Large intestine (tissue), 12 donors: ENCODE measurements at places on chromosomes 1 and 21.

DNA sequence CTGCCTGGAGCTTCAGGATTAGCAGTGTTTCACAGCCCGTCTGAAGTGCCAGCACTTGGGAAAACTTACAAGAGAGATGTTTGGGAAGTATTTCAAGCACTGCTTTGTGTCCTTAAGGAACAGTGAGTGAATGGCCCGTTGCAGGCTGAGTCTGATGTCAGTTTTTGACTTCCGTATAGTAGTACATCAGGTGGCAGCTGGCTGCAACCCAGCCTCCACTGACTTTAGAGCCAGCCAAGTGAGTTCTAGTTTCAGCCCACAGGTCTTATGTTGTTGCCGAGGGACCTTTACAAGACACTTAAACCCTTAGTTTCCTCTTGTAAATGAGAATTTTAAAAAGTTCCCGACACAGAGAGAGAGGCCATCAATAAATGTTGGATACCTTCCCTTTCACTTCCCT lies 35.0 kb downstream of the UCK2 start:
- no peak for DNase-seq

GRCh38 chr1:17829579-17829978 lies 74.4 kb downstream of the ACTL8 start:
- DNase-seq, result no peak

GRCh38 chr1:40824591-40825434 lies 37.4 kb downstream of the CITED4 start:
- DNase-seq, result no peak

DNA sequence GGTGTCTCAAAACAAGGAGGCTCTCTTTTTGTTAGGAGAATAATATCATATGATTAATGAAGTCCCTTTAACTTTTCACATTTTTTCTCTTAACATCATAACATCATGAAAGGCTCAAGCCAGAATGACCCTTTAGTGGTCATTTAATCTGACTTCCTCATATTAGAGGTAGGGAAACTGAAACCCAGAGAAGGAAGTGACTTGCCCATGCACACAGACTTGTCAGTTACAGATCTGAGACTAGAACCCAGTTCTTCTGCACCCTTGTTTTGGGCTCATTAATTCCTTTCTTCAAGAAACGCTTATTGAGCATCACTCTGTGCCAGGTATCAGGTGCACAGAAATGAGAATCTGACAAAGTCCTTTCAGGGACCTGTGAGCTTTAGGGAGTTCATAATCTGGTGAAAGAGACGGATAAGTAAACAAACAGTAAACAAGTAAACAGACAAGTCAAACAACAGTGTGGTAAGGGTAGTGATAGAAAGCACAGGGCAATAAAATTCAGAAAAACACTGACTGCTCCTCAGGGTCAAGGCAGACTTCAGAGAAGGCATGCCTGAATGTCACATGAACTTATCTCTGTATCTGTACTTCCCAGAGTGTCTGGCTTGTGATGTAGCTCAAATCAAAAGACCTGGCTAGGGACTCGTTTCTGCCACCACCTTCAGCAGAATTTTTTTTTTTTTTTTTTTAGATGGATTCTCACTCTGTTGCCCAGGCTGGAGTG lies 38.3 kb upstream of the OSBPL9 start:
- DNase-seq, result no peak

GRCh38 chr1:203422116-203422515 lies 53.5 kb upstream of the PRELP start:
- DNase-seq, result peak; percentile 1

- no peak for DNase-seq
Measured at GRCh38 chr1:110266834-110267233, 56.7 kb downstream of the KCNC4 start.

- DNase-seq, result peak; percentile 87
Measured at GRCh38 chr1:85580872-85581801, 576 bp downstream of the CCN1 start.

- no peak for DNase-seq
Measured at GRCh38 chr21:38487901-38488639, 10.2 kb downstream of the ERG start.

DNA sequence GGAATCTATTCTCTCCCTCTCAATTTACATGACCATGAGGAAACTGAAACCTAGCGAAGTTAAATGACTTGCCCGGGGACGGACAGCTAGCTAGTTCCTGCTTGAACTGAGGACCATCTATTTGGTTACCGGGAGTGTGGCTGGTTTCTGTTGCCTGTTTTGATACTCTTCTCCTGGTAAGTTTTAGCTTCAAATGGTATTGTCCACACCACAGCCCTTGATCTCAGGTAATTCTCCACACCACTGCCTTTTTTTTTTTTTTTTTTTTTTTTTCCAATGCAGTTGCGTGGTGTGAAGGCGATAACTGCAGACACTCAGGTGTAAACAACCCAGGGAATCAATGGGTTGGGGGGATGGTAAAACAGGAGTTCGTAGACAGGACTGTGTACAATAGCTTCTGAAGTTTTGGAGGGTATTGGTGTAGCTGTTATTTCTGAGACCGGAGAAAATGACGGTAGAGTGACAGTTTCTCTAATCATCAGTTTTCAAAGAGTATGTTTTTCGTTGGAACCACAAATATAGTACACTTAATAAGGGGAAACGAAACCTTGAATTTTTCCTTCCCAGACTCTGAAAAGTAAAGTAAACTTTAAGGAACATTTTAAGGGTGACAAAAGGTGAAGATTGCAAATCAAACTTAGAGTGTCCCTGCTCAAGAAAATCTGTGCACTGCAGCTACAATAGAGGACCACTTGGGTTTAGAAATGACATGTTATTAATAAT lies 125.3 kb upstream of the CACYBP start:
- DNase-seq, result peak; percentile 80

DNA sequence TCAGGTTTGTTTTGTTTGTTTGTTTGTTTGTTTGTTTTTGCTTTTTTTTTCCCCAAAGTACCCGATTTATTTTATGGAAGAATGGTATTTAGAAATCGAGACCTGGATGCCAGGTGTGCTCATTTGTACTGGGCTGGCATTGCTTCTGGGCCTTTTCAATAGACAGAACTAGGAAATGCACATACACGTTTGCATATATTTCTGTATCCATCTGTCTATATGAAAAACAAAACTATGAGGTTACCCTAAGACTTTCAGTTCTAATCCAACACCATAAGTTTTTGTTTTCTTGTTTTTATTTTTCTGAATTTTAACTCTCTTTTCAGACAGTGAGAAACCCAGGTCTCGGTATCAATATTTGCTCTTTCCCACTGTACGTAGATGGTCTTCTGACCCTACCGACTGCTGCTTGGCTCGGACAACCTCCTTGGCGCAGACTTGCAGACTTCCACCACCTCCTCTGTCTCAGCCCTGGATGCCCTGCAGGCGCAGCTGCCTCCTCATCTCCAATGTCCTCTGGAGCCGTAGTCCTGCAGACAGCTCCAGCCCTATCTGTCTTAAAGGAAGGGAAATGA lies 171.7 kb downstream of the NEK7 start:
- DNase-seq, result no peak
